ENCODE measurements at places on chromosomes 2 and 18.

- DNase-seq: no peak
These were observed 75.4 kb upstream of the TANC1 start for GRCh38 chr2:158893026-158893425.

DNA sequence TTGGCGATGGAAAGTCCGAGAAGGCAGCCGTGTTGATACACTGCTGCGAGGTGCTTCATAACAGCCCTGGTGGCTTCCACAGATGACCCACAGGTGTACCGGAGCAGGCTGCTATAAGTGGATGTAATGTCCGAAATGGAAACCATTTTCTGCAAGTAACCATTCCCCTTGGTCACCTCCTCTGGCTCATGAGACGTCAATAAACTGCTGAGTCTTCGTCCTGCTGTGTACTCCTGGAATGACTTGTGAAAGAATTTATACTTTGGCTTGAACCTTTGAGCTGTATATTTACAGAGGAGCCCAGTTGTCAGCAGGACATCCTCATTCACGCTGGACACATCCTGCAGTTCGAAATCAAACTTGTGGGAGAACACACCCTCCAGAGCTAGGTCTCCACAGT, 14.4 kb downstream of the NLRC4 start:
- no peak for DNase-seq

GRCh38 chr18:34787931-34788532, 77.9 kb downstream of the DTNA start:
- DNase-seq: peak; percentile 67

- no peak for DNase-seq
These were observed 214.0 kb downstream of the KLHL29 start for GRCh38 chr2:23599006-23599405.

DNA sequence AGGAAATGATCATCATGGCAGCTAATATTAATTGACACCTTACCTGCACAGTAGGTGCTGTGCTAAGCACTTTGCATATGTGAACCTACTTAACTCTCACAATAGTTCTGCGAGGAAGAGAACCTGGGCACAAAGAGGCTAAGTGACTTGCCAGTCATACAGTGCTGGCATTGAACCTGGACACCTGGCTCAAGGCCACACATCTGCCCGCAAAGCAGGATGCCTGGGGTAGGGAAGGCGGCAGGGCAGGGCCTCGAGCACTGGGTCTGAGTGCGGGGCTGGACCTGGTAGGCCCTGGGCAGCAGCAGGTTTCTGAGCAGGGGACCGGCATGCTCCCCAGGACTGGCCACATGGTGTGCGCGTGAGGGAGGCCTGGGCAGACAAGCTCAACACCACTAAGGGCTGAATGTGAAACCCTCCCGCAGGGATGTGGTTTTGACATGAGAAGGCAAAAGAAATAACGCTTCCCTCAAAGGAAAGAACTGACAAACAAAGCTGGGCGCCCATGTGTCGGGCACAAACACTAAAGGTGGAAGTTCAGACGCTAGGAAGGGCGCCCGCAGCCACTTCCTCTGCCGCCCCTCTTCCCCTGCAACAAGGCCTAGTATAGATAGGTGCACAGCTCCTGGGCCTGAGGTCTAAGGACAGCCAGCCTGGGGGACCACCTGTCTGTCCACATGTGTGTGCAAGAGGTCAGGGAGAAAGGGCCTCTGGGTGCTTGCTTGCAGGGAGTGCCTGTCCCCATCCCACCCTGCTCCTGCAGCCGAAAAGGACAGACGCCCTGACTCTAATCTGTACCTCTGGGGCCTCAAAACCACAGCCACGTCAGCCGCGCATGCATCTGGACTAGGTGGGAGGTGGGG, 92.5 kb downstream of the ZFP36L2 start:
- no peak for DNase-seq

DNA sequence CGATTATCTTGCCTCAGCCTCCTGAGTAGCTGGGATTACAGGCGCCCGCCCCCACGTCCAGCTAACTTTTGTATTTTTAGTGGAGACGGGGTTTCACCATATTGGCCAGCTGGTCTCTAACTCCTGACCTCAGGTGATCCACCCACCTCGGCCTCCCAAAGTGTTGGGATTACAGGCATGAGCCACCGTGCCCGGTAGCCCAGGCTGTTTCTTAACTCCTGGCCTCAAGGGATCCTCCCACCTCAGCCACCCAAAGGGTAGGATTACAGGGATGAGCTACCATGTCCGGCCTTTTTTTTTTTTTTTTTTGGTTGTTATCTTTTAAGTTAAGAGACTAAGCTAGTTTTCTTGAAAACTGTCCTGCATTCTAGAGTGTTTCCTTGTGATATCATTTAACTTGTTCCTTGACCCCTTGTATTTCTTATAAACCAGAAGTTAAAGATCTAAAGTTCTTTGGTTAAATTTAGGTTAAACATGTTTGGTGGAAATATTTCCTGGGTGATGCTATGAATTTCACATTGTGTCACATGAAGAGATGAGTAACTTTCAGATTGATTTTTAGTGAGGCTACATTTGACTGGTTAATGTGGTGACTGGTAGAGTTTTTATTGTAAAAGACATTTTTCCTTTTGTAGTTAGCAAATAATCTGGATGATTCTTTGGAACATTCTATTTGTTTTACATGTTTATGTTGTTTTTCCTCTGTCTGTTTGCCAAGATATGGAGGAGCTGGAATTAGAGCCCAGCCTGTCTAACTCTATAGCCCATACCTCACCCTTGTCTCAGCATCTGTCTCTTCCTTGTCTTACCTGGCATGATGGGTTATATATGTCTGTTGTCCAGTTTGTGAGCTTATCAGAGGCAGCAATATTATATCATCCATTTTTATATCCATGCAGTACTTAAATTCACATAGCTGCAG, 5.2 kb downstream of the NCAPH start:
- DNase-seq: no peak

DNA sequence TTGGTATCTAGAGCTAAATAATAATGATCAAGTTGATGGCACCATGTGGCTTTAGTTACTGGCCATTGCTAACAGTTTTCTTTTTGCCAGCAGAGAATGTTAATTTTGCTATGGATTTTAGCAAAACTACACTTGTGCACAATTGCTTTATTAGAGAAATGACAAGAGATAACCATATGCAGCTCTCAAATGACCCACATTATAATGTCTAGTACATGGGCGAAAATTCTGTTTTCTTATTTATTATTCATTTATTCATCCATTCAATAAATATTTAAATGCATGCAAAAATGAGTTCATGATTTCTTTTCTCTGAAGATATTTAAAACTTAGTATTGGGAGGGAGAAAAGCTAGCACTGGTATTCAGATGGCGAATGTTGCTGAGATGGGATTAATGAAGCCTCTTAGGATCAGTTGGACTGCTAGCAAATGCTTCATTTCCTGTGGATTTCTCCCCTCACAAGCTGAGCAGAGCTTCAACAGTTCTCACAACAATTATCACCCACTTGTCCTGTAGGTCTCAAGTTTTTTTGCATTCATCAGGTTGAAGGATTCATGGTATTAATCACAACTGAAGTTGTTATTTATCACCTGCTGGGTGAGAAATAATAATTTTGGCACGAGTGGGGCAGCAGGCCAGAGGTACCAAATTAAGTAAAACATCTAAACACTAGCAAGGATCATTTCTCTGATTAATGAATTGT, 95.2 kb downstream of the MTX2 start:
- no peak for DNase-seq

GRCh38 chr2:23585273-23586170, 200.5 kb downstream of the KLHL29 start:
- no peak for DNase-seq

DNA sequence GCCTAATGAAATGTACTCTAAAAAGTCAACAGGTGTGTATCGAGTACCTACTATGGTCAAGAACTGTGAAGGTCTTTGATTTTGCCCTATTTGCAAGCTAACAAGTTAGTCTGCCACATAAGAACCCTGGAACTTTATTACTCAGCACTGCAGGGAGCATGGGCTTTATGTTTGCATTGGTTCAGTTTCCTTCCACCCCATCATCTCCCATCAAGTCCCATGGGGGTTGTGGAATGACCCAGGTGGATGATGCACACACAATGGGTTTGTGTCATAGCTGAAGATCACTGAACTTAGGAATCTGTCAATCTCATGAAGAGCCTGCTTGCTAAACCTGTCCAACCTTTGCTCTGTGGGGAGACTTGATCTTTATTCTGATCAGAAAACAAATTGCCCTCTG, 265.5 kb downstream of the RPRM start:
- no peak for DNase-seq

GRCh38 chr2:102046135-102046986, 54.6 kb downstream of the IL1R2 start:
- DNase-seq: no peak

DNA sequence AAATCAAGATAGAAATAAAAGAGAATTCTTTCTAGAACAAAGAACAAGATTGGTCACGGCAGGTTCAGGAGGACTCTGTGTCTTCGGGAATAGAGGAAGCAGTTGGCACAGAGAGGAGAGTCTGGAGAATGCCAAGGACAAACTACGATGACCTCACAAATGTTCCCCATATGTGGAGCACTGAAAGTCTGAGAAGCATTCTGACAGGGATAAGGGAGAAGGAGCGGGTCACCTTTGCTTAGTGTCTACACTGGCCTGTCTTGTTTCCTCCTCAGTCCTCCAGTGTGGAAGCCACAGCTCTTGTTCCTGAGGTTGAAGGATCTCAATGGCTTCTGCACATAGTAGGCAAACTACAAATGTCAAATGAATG, 338.8 kb downstream of the MYCN start:
- DNase-seq: no peak

DNA sequence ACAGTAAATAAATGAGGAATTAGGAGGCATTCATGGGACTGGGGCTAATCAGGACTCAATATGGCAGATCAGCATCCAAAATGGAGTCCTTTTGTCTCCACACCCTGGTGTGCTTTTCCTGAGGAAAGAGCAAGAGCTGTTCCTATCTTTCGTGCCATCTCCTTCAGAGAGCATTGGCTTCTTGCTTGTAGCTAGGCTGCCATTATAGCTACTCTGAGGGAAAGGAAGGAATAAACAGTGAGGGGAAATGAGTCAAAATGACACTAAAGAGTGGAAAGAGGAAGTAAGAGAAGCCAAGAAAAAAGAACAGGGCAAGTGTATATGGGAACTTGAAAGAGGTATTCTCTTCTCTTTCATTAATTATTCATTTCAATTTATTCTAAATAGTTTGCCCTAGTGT, 8.4 kb upstream of the NMI start:
- DNase-seq: no peak

DNA sequence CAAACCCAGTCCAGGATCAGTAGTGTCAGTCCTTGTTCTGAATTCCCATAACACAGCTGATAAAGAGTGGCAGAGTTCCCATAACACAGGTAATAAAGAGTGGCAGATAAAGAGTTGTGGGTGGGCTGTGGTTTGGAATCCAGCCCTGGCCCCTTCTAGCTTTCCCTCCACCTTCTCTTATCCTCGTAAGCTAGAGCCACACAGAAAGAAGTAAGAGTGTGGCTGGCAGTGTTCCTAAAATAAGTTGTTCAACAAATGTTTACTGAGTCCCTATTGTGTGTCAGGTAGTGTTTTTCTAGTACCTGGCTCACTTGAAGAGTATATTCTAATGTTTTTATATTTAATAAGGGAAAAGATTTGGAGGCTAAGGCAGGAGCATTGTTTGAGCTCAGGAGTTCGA, 65.0 kb upstream of the BCL2L11 start:
- DNase-seq: no peak

- DNase-seq: no peak
These were observed 141.5 kb downstream of the WDSUB1 start for GRCh38 chr2:159144776-159145614.

GRCh38 chr2:85963068-85963467, 74.3 kb upstream of the ST3GAL5 start:
- DNase-seq: no peak

- no peak for DNase-seq
These were observed 77.8 kb upstream of the SETBP1 start for GRCh38 chr18:44602845-44603244.

DNA sequence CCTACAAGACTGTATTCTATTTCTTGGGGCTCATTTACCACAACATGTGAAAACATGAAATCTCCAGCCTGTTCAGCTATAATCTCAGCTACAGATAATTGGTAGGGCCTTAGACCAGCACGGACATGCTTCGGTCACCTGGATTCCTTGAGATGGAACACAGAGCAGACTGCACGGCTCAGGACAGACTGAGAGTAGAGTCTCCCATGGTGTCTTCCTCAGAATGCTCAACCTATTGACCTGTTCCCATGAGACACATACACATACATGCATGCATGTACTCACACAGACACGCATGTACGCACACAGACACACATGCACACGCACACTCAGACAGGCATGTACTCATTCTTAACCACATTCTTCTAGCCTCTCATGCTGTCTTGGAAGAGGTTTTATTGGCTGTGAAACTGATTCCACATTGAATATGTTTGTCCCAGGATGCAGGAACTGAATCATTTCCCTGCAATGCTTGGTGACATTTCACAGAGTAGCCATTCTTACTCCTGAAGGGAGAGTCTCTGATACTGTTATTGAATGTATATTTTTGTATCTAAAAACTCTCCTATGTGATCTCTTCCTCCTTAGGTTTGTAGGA, 23.5 kb upstream of the BZW1 start:
- DNase-seq: no peak

DNA sequence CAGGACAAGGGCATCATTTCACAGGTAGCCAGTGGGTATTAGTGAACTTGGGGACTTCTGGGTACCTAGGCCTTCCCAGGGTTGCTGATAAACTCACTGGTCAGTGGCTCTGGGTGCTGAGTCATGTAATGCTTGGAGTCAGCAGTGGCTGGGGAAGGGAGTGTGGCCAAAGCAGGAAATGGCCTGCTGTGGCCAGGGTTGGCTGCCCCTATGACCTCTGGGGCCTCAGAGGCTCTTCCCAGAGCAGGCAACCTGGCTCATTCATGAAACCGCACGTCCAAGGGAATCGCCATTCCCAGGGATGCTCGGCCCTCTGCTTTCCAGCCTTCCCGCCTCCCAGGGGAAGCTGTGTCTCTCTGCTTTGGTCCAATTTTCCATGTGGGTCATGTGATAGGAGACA, 294.9 kb downstream of the DYSF start:
- DNase-seq: no peak

DNA sequence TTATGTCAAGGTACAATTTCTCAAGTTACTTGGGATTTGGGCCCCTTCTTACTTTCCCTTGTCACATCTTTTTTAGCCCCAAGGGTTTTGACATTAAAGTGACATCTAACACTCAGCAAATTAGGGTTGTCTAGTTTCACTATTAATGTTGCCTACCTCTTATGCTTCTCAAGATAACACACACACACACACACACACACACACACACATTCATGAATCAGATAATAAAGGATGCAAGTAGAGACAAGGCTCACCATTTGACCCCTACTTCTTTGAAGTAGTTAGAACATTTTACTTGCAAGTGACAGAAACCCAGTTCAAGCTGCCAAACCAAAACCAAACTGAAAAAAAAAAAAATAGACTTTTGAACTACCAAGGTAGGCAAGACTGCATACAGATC, 138.8 kb downstream of the TRIB2 start:
- no peak for DNase-seq
